ENCODE measurements at places on chromosomes 12 and 14. TPM values are rescaled to one million over a fixed set of nuclear protein-coding genes. Genes with fewer than 3 reads are reported as not detected.

DNA sequence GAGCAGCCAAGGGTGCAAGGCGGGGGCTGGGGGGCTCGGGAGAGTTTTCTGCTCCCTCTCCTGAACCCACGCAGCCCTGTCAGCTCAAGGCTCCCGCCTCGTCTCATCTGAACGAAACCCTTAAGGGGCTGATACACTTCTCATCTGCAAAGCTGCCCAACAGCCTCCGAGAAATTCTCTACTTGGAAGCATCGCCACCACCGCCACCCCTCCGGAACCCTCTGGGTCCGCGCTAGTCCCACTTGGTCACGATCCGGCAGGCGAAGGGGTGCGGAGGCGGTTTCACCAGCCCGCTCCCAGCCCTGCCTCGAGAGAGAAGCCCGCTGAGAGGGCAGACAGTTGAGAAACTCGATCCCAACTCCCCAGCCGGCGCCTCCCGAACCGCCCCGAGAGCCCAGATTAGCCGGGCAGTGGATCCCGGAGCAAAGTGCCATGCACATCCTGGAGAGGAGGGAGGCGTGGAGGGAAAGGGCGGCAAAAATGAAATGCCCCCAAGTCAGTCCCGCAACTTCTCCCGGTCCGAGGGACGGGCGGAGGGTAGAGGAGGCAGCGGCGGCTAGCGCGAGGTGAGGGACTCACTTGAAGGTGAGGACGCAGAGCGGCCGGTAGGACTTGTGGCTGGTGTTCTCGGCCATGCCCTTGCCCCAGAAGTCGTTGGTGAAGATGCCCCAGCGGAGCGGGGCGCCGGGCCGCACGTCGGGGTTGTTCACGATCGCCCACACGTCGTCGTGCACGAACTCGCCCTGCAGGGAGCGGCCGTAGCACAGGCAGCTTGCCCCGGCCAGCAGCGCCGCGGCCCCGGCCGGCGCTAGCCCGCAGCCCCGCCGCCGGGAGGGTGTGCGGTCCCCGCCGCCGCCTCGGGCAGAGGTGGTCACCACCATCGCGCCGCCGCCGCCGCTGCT, 620 bp downstream of the TMTC1 start:
- no peak for DNase-seq
- H3K4me3 ChIP-seq: peak overlapping the region; percentile 15
- H3K27ac ChIP-seq: no peak overlapping the region
- H3K4me1 ChIP-seq: peaks cover 8% of the 10 kb centered on the region
- H3K36me3 ChIP-seq: no peaks in the 10 kb centered on the region
- peaks cover 47% of the 10 kb centered on the region for H3K27me3 ChIP-seq

DNA sequence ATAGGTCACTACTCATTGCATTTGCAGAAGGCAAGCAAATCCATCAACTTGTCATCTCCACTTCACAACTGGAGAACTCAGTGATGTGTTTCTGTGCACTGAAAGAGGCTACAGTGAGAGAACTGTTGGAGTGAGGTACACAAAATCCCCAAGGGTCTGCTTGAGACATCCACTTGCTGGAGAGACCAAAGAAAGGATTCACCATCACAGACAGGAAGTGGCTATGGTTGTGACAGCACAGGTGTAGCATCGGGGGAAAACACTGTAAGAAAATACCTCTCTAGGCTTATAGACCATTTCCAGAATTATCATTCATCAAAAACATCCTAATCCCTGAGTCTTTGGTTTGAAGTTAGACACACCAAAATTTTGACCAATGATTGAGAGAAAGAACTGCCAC, 201.3 kb upstream of the OR4E1 start:
- no peak overlapping the region for H3K4me3 ChIP-seq
- H3K27me3 ChIP-seq: no peaks in the 10 kb centered on the region
- H3K4me1 ChIP-seq: peaks cover 19% of the 10 kb centered on the region
- peak overlapping the region; percentile 61 for H3K27ac ChIP-seq
- no peaks in the 10 kb centered on the region for H3K36me3 ChIP-seq

Gene CCDC88C
- 151 TPM for total RNA-seq

DNA sequence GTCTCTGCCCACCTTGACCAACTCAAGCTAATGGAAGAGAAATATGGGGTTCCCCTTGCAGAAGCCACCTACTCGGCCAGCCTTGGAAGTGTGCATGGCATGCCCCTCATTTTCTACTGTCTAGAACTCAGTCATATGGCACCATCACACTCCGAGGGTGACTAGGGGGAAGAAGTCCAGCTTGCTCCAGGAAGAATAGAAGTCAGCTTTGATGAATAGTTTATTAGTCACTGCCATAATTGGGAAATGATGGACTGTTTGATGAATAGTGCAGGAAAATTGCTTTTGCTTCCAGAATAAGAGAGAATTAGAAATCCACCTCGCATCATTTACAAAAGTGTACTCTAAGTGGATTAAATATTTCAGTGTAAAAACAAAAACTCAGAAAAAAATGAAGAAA, 1030.6 kb downstream of the VRK1 start:
- H3K4me1 ChIP-seq: peaks cover 6% of the 10 kb centered on the region
- no peak for DNase-seq
- H3K36me3 ChIP-seq: peaks cover 9% of the 10 kb centered on the region

GRCh38 chr14:69693145-69693544, 73.8 kb upstream of the SRSF5 start:
- peaks cover 29% of the 10 kb centered on the region for H3K36me3 ChIP-seq
- no peaks in the 10 kb centered on the region for H3K27me3 ChIP-seq
- peaks cover 74% of the 10 kb centered on the region for H3K4me1 ChIP-seq
- H3K27ac ChIP-seq: no peak overlapping the region
- DNase-seq: no peak
- H3K4me3 ChIP-seq: no peak overlapping the region

Gene OTOGL
- not detected for total RNA-seq

Gene HOXC4
- 1.5 TPM for total RNA-seq

Gene EIF4B
- 382 TPM for total RNA-seq

GRCh38 chr12:1880876-1881275, 37.6 kb downstream of the CACNA2D4 start:
- no peaks in the 10 kb centered on the region for H3K4me1 ChIP-seq
- no peak overlapping the region for H3K27ac ChIP-seq
- DNase-seq: no peak
- no peaks in the 10 kb centered on the region for H3K36me3 ChIP-seq
- no peak overlapping the region for H3K4me3 ChIP-seq

- no peaks in the 10 kb centered on the region for H3K27me3 ChIP-seq
- DNase-seq: no peak
- H3K4me3 ChIP-seq: no peak overlapping the region
- H3K36me3 ChIP-seq: no peaks in the 10 kb centered on the region
- no peak overlapping the region for H3K27ac ChIP-seq
Measured at GRCh38 chr12:25840678-25841465, 117.6 kb upstream of the RASSF8 start.

GRCh38 chr14:22794551-22794951, 20.7 kb downstream of the SLC7A7 start:
- no peak for DNase-seq
- H3K4me3 ChIP-seq: no peak overlapping the region
- H3K27ac ChIP-seq: no peak overlapping the region
- H3K36me3 ChIP-seq: no peaks in the 10 kb centered on the region
- peaks cover 2% of the 10 kb centered on the region for H3K4me1 ChIP-seq
- peaks cover 36% of the 10 kb centered on the region for H3K27me3 ChIP-seq

DNA sequence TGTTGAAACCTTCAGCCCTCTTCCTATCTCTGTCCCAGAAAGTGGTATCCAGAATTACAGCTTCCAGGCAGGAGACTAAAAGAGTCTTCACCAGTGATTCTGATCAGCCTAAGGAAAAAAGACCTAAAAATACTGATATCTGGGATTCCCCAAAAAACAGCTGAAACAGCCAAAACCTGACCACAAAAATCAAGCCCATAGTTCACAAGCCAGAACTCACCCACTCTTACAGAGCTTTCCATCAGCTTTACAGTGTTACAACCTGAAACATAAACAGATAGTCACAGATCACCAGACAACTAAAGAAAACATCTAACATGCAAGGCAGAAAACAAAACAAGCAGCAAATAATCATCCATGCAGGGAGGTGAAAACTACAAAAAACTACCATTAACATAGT, 26.0 kb upstream of the TSPAN8 start:
- no peak for DNase-seq
- H3K4me1 ChIP-seq: no peaks in the 10 kb centered on the region
- no peaks in the 10 kb centered on the region for H3K27me3 ChIP-seq
- no peak overlapping the region for H3K27ac ChIP-seq
- no peaks in the 10 kb centered on the region for H3K36me3 ChIP-seq

- H3K36me3 ChIP-seq: peaks cover 6% of the 10 kb centered on the region
- no peaks in the 10 kb centered on the region for H3K4me1 ChIP-seq
- no peak for DNase-seq
- no peak overlapping the region for H3K4me3 ChIP-seq
- H3K27me3 ChIP-seq: peaks cover 2% of the 10 kb centered on the region
Measured at GRCh38 chr12:94813314-94813713, 163.0 kb upstream of the TMCC3 start.

DNA sequence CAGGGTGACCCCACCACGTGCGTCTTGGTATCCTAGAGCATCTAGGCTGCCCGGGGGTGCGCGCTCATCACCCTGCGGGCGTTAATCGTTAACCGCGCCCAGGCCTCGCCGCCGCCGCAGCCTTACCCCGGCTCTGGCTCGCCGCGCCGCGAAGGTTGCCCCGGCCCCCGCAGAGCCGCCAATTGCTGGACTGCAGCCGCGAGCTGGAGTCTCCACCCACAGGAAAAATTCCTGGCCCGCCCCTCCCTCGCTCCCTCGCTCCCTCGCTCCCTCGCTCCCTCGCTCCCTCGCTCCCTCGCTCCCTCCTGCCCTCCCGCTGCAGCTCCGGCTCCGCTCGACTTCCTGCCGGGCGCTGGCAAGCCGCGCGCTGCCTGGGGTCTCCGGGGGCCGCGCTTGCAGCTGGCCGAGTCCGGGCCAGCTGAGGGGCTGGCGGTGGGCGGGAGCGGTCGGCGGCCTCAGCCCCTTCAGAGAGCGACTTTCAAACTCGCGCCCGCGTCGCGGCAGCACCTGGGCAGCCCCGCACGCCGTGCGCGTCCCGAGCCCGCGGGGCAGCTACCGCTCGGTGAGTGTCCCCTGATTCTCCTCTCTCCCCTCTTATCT, at the start of gene PLEKHG3:
Gene PLEKHG3, plus strand, starts transcription at position 282 of the 600 bp plus-strand sequence. CDS start 23,208 bp downstream, outside the sequence.
- H3K4me1 ChIP-seq: peaks cover 61% of the 10 kb centered on the region
- H3K36me3 ChIP-seq: peaks cover 4% of the 10 kb centered on the region
- H3K4me3 ChIP-seq: peak within 1 kb of the TSS; percentile 67
- peaks cover 64% of the 10 kb centered on the region for H3K27me3 ChIP-seq
- peak within 1 kb of the TSS; percentile 47 for H3K27ac ChIP-seq

Gene TSHR
- total RNA-seq: not detected

Gene ATL1
- 1.3 TPM for total RNA-seq

Gene IFT81
- 2.2 TPM for total RNA-seq
